ENCODE measurements at places on chromosomes 3 and 15.

DNA sequence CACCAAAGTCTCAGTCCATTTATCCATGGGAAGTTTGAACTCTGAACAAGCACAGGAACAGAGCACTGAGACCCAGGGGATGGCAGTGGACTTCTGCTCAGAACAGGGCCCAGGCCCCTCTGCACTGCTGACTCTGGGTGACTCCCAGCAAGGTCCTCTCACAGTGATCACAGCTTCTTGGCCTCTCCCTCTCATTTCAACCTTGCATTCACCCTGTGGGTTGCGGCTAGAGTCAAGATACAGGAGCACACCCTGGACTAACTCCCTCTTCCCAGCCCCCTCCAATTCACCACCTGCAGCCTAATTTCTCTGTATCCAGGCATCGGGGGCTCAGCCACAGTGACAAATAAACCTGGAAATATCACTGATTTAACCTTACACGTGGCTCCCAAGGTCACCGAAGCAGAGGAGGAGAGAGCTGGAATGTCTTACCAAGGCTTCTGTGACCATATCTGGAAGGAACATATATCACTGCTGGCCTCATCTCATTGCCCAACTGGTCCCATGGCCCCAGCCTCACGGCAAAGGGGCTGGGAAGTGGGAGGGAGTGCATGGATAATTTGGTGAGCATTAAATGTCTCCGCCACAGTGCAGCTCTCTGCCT, 1.2 kb downstream of the RTP3 start:
- DNase-seq: no peak

DNA sequence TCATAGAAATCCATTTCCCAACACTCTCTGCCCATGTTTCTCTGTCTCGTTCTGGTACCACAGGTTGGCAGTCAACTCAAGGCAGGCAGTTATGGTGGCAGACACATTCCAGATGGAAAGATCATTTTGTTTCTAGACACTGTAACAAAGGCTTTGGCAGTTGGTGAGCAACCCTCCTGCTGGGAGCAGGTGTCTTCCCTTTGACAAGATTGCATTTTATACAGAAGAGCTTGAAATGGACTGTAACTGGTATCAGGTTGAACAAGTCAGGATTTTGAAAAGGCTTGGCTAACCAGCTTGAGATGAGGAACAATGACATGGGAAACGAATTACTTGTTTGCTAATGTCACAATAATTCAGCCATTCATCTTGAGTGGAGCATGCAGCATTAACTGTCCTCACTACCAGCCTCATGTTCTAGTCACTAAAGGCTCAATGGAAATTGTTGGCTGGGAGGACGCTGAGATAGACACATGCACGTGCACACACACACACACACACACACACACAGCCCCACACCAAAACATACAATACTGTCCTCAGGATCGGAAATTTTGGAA, 170.0 kb downstream of the SEMA6D start:
- no peak for DNase-seq

- DNase-seq: no peak
These were observed 257.7 kb upstream of the PROK2 start for GRCh38 chr3:72042397-72043203.

DNA sequence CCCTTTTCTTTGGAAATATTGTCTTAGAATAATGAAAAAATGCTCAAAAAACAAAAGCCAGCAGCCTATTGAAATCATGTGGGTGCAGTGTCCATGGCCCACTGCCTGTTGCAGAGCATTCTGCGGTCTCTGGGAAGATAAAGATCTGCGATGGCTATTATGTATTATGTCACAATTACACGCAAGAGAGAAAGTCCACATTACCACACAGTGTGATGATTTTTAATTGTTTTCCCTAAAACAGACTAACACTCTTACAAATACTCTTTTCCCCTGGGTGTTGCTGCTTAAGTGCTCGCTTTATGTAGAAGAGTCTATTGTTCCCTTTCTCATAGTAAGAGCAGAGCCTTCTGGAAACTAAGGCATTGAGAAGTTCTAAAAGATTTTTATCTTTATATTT, 32.2 kb downstream of the SSR3 start:
- no peak for DNase-seq

DNA sequence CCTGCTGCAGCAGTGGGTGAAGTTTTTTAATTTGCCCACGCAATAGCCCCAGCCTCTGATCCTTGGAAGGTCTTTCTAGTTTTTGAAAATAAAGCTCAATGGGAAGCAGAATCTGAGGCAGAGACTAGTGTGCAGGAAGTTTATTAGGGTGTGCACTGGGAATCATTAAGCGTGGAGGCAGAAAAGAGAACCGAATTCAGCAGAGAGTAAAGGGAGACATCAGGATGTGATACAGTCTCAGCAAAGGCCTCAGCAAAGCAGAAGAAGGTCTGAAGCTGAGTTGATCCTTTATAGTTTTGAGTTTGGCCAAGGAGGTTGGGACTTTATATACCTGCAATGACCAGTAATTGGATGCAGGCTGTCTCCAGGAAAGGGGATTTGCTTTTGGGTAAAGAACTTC, 4.9 kb upstream of the BTLA start:
- DNase-seq: no peak

DNA sequence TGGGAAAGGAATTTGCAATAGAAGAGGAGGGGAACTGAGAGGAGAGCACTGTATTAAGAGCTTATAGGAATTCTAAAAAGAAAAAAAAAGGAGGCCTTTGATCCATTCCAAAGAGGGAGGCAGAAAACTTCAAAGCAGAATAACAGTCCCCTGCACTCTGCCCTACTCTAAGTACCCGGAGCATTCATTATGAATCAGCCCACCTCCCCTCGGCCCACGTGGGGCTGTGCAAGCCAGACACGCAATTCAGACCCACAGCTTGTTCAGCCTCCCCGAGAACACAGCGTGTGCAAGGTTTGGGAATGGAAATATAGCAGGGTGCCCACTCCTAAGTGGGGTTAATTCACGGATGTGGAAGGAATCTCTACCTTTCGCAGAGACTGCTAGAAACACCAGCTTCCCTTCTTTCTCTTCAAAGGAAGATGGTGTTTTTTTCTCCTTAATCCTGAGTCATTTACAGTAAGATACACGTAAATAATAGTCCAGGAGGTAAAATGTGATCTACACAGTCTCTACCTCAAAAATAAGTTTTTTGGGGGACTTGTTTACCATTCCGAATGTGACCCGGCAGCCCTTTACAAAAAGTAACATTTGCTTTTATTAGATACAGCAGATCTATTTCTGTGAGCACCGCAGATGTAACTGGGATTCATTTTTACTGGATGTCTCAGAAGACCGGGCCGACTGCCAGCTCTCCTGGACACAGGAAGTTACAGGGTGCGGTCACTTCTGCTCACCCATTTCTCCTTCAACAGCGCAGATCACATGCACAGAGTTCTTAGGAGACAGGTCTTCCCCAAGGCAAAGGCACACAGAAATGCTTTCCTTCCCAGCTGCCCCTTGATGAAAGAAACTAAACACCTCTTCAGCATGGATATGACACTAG, 768.5 kb upstream of the CFAP20DC start:
- DNase-seq: no peak

DNA sequence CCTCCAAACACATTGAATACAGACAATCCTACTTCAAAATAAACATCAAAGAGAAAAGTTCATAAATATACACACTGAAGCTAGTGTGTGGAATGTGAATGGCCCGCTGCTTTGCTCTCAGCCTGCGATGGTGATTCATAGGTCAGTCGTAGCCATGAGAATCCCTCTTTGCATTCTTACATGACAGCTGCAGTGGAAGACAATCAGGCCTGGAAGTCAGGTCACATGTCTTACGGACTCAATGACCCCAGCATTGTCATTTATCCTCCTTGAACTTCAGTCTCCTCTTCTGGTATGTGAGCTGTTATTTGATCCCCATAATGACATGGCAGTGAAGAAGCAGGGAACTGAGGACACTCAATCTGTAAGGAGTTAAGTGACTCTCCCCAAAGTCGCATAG, 217.8 kb upstream of the EOMES start:
- no peak for DNase-seq

DNA sequence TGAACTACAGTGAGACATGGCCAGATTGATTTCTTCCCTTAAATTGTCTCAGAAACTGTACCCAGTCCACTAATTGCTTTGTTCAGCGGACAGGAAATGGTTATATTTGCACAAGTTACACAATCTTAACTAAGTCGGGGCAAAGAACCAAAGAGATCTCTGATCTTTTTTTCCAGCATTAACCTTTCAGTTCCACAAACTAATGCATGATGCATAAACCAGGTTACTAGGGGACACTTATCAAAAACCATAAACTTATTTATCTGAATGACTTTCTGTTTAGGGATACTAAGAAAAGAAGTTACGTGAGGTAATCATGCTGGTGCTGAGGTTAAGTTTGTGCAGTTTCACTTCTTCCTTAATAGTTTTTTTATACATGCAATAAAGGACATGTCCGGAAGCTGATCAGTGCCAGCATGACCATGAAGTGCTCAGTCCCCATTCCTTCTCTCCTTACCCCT, 22.4 kb downstream of the FNDC3B start:
- no peak for DNase-seq

GRCh38 chr3:107520535-107520934, 2.2 kb upstream of the BBX start:
- DNase-seq: no peak

DNA sequence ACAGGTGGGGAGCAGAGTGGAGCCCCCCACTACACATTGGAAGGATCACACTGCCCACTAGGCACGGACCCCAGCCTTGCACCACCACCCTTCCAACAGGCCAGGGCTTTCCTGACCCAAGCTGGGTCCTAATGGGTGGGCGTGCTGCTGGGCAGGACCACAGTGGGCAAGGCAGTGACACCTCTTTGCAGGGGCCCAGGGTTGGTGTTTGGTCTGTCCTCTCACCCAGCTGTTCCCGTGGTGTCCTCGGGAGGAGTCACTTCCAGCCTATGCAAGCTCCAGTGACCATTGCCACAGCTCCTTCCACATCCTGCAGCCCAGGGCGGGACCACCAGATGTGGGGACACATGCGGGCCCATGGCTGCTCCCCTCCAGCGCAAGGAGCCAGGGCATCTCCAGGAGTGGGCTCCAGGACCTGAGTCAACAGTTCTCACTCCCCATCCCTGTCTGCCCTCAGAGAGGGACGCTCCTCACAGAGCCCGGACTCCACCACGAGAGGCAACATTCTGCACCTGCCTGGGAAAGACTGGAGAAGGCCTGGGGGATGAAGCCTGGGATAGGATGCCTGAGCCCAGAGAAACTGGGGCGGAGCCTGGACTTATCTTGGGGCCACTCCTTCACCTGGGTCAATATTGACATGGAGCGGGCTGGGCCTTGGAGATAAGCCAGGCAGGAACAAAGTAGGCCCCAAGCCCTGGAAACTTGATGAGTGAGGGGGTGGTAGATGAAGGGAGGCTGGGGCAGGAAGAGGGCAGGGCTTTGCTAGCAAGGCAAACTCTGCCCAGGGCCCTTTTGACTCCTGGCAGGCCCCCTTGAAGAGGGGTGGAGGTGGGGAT, 3.9 kb upstream of the VILL start:
- peak; percentile 10 for DNase-seq

DNA sequence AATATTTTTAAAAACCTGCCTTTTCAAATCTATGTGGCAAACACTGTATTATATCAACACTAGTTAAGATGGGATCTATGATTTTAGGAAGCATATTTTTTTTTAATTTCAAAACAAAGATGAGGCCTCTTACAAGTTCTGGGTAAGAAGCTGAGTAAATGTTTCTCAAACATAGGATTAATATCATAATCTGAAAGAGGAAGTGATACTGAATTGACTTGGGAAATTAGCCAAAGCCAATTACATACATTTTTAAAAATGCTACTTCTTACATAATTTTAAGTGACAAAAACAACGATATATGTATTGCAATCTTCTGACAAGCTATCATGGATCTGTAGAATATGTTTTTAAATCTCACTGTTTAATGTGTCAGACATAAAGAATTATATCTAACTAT, 135.1 kb upstream of the UBP1 start:
- no peak for DNase-seq

GRCh38 chr3:193680220-193680619, 87.2 kb downstream of the OPA1 start:
- DNase-seq: no peak

GRCh38 chr15:75008221-75008625, 12.9 kb downstream of the SCAMP5 start:
- no peak for DNase-seq

GRCh38 chr15:89615135-89615534, 39.9 kb downstream of the TICRR start:
- no peak for DNase-seq

GRCh38 chr15:24729760-24730159, 54.2 kb downstream of the NPAP1 start:
- DNase-seq: no peak

- no peak for DNase-seq
These were observed 56.1 kb downstream of the CALML4 start for GRCh38 chr15:68149059-68149458.

DNA sequence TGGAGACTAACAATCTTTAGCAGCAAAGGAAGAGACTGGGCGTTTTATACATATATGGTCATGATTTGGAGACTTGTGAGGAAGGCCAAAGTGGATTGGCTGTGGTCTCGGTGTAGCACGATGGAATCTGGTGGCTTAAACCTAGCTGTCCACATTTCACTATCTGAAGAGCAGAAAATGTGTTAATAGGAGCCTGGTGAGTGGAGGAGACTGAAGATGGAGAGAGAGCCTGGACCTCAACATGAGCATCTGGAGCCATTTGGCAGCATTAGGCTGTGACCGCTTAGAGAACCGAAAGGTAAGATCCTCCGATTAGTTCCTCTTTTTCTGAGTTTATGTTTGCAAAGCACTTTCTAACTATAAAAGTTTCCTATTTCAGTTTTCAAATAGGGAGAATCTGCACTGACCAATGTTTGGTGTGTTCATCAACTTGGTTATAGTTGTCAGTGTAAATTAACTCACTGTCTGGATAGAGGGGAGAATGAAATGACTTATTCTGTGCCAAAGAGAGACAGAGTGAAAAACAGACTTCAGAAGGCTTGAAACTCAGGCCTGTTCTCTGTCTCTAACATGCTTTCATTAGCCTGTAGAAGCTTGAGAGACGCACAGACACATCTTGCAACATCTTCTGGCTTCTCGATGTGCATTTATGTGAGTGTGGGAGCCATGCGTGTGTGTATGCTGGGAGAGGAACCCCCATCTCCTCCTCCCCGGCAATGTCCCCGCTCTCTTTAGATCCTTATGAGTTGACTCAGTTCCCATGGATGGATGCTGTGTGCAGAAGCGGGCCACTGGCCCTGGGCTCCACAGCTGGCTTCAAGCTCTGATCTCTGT, 244.7 kb upstream of the TBL1XR1 start:
- DNase-seq: no peak

GRCh38 chr3:59882746-59883145, 832.9 kb upstream of the CFAP20DC start:
- no peak for DNase-seq

Measured in activated T-cell treated with anti-CD3 and anti-CD28 coated beads, Interleukin-2, amount 50 U/mL, for 1 hour (primary cell).